ENCODE measurements at places on chromosomes 2 and 18. TPM values are rescaled to one million over a fixed set of nuclear protein-coding genes. Genes with fewer than 3 reads are reported as not detected.

The IGFBP2 gene
- 86.4 TPM for polyA plus RNA-seq

The RGPD5 gene
- 3.8 TPM for polyA plus RNA-seq

The TRIM43 gene
- polyA plus RNA-seq: not detected

The GRB14 gene
- 5.6 TPM for polyA plus RNA-seq

The KCNS3 gene
- polyA plus RNA-seq: 23.5 TPM

The DSG2 gene
- polyA plus RNA-seq: 16.4 TPM

The DPYSL5 gene
- polyA plus RNA-seq: not detected

The ZNF513 gene
- 21.6 TPM for polyA plus RNA-seq

The NEMP2 gene
- 1.8 TPM for polyA plus RNA-seq

The EGR4 gene
- polyA plus RNA-seq: 0.30 TPM

The GKN2 gene
- 429 TPM for polyA plus RNA-seq

The SPEG gene
- 3.7 TPM for polyA plus RNA-seq

The DOCK10 gene
- polyA plus RNA-seq: 3.1 TPM

The ERMN gene
- 0.51 TPM for polyA plus RNA-seq

The STAT4 gene
- polyA plus RNA-seq: 2.5 TPM

The LHCGR gene
- 0.06 TPM for polyA plus RNA-seq

The ABCG5 gene
- not detected for polyA plus RNA-seq

The NT5C1B gene
- polyA plus RNA-seq: not detected

The SERPINB3 gene
- 15.3 TPM for polyA plus RNA-seq

The EPG5 gene
- polyA plus RNA-seq: 7.0 TPM

The LRRC30 gene
- not detected for polyA plus RNA-seq

The DES gene
- polyA plus RNA-seq: 108 TPM

The SFTPB gene
- polyA plus RNA-seq: 14,488 TPM

The EFHD1 gene
- polyA plus RNA-seq: 7.4 TPM

The ASB18 gene
- polyA plus RNA-seq: not detected

The ZBTB7C gene
- polyA plus RNA-seq: 3.2 TPM

The CRYGD gene
- polyA plus RNA-seq: not detected
